GM12878 (cell line): ENCODE measurements at places on chromosomes 1 and 21.

- no peak for DNase-seq
Observed at GRCh38 chr1:246591047-246591446, 24.8 kb downstream of the CNST start.

GRCh38 chr1:8751984-8752383 lies 65.5 kb downstream of the RERE start:
- DNase-seq = no peak

DNA sequence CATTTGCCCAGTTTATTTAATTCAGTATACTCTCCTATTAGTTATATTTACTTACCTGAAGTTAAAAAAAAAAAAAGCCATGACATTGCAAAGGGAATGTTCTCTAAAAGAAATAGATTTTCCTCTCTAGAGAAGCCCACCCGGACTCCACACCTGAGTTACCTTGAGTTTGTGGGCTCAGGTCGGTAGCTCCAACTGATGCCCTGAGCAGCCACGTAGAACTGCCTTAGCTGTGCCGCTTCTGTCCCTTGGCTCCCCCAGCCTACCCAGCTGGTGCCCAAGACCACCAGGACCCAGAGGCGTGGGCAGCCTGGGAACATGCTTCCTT lies 250 bp downstream of the F5 start:
- no peak for DNase-seq

DNA sequence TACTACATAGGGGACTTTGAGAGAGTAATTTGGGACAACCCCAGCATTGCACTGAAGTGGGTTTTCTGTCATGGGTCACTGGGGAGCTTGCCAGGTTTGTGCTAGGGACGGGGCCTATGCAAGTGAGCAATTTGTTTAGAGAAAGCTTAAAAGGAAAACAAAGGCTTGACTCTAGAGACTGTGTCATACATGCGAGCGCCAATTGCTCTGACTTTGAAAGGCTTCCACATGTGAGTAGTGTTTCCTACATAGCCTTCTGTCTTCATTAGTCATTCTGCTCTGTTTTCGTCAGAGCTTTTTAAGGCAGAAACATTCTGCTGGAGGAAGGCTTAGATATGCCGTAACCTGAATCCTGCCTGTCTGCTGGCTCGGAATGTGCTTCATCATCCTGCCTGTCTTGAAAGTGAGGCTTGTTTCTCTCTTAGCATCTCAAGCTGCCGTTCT lies 28.4 kb downstream of the TRIM45 start:
- no peak for DNase-seq

GRCh38 chr1:95073446-95073845 lies 695 bp upstream of the ALG14 start:
- no peak for DNase-seq
